ENCODE measurements at places on chromosomes 5 and 9.

DNA sequence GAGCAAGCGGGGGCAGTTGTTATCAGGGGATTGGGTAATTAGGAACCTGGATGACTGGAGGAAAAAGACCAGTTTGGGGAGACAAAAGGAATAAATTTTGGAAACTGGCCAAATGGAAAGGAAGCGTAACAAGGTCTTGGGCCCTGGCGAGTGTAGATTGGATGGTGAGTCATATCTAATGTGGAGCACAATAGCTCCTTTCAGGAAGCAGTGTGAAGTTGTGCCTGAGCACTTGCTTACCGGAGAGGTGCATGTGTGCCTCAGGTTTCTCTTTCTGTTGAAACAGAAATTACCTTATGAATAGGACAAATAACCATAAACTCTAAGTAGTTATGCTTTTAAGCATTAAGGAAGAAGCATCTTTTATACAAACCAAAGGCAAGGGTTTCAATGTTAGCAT lies 176.4 kb downstream of the KIF4B start:
- no peak for DNase-seq
- peaks cover 49% of the 10 kb centered on the region for H3K27me3 ChIP-seq
- no peaks in the 10 kb centered on the region for H3K36me3 ChIP-seq

DNA sequence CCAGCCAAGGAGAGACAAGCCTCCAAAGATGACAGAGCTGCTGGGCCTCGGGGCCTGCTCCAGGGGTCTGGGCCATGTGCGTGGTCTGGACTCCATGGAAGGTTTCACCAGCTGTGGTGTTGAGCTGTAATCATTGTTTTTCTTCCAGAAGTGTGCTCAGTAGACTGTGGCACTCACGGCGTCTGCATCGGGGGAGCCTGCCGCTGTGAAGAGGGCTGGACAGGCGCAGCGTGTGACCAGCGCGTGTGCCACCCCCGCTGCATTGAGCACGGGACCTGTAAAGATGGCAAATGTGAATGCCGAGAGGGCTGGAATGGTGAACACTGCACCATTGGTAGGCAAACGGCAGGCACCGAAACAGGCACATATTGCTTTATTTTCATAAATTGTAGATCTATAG lies 164.8 kb upstream of the WWC1 start:
- no peak overlapping the region for H3K27ac ChIP-seq
- no peaks in the 10 kb centered on the region for H3K36me3 ChIP-seq
- H3K27me3 ChIP-seq: peaks cover 11% of the 10 kb centered on the region
- H3K4me1 ChIP-seq: no peaks in the 10 kb centered on the region

DNA sequence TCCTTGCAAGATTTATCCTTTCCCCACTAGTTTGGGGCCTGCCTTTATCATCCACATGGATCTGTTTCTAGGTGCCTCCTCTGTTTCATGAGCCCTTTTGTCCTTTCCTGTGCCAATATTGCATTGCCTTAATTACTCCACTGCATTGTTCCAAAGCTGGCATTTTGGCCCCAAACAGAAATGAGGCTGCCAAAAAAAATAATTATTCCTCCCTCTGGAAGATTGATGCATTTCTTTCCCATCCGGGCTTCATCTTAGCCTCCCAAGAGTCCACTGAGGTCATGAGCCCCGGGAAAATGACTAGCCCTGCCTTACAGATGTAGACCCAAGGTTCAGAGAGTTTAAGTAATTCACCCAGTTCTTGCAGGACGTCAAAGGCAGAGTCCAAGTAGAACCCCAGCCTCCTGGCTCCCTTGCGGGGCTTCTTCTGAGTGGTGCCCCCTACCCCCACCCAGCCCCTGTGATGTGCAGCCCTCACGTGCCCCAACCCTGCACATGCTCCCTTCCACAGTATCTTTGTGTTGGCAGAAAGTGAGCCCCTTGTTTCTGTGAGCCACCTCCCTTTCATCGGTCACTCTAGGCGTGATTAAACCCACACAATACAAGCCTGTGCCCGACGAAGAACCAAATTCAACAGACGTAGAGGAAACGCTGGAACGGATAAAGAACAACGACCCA lies 62.1 kb downstream of the TMOD1 start:
- DNase-seq: no peak
- peaks cover 5% of the 10 kb centered on the region for H3K4me1 ChIP-seq
- no peaks in the 10 kb centered on the region for H3K36me3 ChIP-seq
- no peak overlapping the region for H3K4me3 ChIP-seq
- no peak overlapping the region for H3K27ac ChIP-seq
- peaks cover 25% of the 10 kb centered on the region for H3K27me3 ChIP-seq

DNA sequence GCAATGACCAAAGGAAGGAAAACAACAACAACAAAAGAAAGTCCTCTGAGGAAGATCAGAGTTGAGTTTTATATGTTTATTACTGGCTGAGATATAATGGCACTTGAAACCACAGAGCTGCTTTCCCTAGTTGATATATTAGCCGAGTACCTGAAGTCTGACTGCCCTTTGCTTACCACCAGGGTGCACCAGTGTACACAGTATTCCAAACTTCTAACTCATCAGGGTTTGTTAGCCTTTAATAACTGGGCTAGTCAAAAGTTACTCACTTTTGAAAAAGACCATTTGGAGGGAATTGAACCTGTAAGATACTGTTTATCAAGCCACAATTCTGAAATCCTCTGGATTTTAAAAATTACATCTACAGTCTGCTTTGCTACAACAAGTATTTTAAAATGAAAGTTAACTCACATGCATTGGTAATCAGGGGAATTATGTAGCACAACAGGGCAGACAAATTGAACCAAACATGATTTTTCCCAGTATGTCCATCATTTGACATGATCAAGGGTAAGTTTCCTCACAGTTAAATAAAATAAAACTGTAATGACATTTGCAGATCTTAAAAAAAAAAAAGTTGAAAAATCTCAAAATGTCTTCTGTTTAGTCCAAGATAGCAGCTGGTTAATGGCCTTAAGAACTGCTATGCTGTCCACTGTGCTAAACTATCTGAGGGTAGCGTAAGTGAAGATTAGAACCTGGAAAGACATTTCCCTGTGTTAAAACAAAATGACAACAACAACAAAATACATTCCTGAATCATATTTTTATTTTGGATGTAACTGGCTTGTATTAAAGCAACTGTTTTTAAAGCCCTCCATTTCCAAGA lies 57.3 kb upstream of the C6 start:
- H3K4me3 ChIP-seq: no peak overlapping the region
- H3K36me3 ChIP-seq: no peaks in the 10 kb centered on the region
- H3K27me3 ChIP-seq: no peaks in the 10 kb centered on the region
- H3K4me1 ChIP-seq: no peaks in the 10 kb centered on the region

- H3K27ac ChIP-seq: no peak overlapping the region
- no peaks in the 10 kb centered on the region for H3K36me3 ChIP-seq
- H3K4me3 ChIP-seq: no peak overlapping the region
These were observed 33.8 kb upstream of the DTWD2 start for GRCh38 chr5:119022017-119022745.

DNA sequence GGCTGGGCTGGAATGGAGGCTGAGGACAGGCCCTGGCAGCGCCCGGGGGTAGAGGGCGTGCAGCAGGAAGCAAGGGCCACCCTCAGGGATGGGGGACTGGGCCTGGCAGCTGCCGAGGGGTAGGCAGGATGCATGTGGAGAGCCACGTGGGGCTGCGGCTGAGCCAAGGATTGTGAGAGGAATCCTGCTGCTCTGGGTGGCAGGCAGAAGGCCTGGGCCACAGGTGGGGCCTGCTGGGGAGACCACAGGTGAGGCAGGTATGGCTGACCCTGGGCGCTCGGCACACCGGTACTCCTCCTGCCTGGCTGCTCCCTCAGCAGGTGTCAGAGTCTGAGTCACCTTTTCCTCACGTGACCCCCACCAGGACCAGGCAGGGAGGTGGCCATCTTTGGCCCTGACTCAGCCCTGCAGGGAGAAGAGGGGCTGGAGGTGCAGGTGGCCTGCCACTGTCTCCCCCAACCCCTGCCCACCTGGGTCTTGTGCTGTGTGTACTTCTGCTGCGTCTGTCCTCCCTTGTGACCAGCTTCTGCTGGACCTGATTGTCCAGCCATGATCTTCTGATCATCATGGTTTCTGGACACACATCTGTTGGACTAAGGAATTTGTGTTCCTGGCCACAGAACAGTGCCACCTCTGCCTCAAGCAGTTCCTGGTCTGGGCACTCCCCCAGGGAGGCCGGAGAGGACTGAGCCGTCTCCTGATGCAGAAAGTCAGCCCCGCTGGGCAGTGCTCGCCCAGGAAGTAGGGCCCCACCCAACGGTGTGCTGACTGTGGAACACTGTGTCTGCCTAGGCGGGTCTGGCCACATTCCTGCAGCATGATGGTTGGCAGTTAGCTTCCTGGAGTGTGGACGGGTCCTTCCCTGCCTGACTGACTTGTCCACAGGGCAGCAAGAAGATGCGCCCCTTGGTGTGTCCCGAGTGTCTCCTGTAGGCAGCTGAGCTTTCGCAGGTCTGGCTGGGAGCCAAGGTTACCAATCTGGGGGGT lies 6.4 kb downstream of the ARRDC1 start:
- H3K4me1 ChIP-seq: peaks cover 18% of the 10 kb centered on the region
- H3K27me3 ChIP-seq: no peaks in the 10 kb centered on the region
- peaks cover 18% of the 10 kb centered on the region for H3K36me3 ChIP-seq
- DNase-seq: no peak
- H3K27ac ChIP-seq: peak overlapping the region; percentile 88
